NCI-H1105 (cell line): ENCODE measurements at places on chromosomes 2 and 18.

- no peak for DNase-seq
Observed at GRCh38 chr2:236794176-236794957, 224.7 kb downstream of the ACKR3 start.

DNA sequence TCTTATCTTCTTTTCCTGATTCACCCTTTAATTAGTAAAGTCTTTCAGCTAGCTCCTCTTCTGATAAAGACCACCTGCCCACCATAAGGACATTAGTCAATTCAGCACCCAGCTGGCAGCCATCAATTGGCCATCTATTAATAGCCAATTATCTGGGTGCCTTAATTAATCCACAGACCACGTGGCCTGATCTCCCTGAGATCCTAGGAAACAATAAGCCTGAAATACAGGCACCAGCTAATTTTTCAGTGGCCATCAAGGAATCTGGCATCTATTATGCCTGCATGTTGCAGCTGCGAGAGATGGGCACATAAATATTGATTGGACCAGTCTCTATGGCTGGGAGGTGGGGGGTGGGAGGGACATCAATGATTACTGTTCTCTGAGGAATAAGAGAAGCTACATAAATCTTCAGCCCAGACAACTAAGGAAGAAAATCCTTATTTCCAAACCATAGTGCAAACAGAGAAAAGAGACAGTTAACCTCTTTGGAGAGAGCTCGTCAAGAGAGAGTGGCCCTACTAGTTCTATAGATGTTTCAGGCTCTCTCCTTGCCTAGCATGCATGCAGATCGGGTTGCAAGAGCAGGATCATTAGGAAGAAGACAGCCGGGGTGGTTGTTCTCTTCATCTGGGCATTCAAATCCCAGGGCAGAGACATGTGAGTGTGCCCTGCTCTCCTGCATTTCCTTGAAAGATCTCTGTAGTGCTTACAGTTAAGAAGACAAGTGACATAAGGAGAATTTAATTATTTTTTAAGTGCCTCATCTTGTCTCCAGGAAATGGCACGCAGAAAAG, 8.7 kb downstream of the GALNT14 start:
- no peak for DNase-seq

DNA sequence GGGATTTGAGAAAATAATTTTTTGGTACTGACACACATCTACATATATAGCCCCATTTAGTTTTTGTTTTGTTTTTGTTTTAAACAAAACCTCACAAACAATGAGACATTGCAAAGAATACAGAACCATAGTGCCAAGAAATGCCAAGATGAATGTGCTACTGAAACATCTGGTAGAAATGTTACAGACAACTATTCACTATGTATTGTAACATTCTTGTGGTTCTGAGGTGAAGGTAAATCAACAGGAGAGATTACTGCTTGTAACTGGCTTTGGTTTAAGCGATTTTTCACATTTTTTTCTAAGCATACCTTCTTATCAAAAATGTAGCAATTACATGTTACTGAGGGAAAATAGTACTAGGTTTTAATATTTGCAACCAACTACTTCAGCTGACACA, 281.3 kb downstream of the ZNF804A start:
- DNase-seq: no peak

- no peak for DNase-seq
Observed at GRCh38 chr18:48345596-48345995, 63.6 kb downstream of the ZBTB7C start.

DNA sequence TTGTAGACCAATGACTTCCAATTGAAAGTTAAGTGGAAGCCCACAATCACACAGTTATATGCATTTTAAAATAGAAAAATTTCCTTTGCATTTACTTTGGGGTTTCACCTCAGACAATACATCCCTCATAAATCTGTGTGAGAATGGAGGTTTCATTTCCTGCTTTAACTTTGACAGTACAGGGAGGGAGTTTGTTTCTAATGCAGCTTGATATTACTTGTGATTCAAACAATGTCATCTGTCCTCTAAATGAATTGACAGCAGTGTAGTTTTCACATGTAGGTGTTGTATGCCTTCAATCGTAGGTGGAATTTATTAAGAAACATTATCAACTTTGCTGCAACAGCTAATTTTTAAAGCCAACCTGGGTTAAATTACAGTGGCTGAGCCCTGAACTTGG, 75.2 kb downstream of the TMEFF2 start:
- DNase-seq: no peak

- no peak for DNase-seq
Observed at GRCh38 chr2:27960237-27960912, 69.8 kb downstream of the BABAM2 start.

DNA sequence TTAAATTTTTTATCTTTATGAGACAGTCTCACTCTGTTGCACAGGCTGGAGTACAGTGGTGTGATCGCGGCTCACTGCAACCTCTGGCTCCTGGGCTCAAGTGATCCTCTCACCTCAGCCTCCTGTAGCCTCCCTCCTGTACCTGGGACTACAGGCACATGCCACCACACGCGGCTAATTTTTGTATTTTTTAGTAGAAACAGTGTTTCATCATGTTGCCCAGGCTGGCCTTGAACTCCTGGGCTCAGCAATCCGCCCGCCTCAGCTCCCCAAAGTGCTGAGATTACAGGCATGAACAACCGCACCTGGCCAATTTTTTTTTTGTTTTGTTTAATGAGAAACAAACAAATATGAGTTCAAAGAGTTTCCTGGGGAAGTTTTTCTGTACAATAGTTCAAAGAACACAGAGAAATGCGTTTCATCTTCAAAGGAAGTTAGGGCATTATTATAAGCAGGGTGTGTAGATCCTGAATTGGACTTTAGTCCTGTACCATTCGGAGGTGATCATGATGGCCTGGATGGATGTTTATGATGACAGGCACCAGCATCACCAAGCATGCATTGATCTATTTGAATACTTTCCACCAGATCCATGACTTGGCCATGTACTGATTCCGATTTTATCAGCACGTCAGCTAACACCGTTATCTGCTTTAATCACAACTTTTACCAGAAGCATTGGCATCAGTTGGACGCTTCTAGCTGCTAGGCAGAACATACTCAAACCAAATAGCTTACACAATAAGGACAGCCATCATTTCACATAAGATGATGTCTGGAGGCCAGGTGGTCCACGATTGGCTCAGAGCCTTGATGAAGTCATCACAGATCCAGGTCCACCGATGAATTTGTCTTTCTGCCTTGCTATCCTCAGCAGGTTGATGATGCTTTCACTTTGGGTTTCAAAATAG, 28.9 kb downstream of the TCF23 start:
- DNase-seq: no peak

DNA sequence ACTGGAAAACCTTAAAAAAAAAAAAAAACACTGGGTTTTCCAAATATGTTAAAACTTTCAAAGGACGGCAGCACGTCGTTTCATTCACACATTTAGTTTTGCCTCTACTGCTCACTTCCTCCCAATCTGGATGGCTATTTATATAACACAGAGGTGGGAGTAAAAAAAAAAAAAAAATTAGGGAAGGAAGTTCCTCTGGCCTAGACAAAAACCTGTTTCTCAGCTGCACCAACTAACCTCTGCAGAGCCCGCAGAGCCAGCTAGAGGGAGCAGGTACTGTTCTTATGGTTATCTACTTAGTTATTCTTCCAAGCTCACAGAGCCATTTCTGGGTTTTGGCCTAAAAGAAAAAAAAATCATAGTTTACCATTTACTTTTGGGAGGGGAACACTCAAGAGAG, 28.1 kb downstream of the SLC1A4 start:
- no peak for DNase-seq

DNA sequence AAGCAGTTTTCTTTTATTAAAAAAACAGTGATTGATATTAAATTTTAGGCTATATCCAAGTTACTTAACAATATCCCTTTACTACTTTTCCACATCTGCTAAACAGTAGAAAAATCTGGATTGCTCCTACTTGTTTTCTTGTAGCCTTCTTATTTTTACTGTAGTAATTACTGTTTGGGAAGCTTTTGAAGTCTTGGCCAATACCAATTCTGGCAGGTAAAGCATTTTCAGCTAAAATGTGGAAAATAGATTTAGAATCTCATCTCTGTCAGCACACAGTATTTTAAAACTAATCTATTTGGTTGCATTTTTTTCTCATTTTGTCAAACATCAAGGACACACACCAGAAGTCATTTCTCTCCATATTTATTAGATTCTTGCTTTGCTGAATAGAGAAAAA, 1485.7 kb upstream of the PIK3C3 start:
- DNase-seq: no peak

DNA sequence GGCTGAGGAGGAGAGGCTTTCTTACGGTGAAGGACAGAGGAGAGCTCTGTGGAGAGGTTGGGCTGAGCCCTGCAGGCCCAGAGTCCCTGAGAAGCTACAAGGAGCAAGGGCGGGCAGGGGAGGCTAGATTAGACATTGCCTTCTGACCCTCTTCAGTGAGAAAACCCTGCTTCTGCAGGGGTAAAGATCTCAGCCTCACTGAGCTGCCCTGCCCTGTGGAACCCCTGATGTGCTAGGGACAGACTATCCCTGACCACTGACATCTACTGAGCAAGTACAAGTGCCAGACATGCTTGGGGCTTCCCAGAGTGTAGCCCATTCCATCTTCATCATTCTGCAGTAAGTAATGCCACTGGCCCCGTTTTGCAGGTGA, 111.5 kb downstream of the CYP26B1 start:
- DNase-seq: no peak

- no peak for DNase-seq
Observed at GRCh38 chr2:16279641-16280040, 339.3 kb downstream of the MYCN start.

DNA sequence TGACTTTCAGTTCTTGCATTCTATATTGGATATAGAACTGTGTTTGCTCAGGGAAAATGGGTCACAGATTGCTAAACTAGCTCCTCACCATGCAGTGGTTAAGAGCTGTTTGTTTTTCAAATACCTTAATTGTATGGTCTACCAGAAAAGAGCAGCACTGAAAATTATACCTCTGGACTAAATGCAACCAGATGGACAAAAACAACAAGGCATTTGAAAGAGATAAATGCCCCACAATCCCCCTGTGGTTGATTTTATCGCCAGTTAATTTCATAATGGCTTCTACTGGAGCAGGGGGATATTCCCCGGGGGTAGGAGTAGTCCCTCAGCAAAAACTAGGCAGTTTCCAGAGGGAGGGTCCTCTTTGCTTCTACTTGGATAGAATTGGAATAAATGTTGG, 267.9 kb upstream of the TNP1 start:
- no peak for DNase-seq

- no peak for DNase-seq
Observed at GRCh38 chr18:46298511-46298910, 194.3 kb downstream of the HAUS1 start.

GRCh38 chr18:10727477-10727876, 201.7 kb downstream of the NAPG start:
- no peak for DNase-seq

DNA sequence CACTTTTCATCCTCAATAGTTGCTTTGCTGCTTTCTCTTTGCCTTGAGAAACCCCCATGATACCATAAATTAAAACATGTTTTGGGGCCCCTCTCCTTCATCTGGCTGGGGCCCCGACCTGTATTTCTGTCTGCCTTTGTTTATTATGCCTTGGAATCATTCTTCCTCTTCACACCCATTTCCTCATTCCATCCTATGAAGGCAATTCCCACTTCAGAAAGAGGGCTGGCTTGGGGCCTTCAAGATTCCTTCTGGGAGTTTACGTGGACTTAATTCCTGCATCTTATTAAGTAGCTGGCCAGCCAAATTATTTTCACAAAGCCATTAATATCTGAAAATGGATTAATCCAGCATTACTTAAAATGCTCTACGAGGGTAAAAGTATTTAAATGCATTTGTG, 6.8 kb upstream of the LRRTM1 start:
- no peak for DNase-seq
